Pons (tissue), 1 donor: ENCODE measurements at places on chromosomes 4 and X.

- DNase-seq: no peak
Observed at GRCh38 chr4:34733185-34733941, 1511.0 kb downstream of the ARAP2 start.

- DNase-seq: no peak
Observed at GRCh38 chr4:173418639-173419038, 19.7 kb upstream of the SCRG1 start.

- DNase-seq: peak; percentile 58
Observed at GRCh38 chrX:120463241-120463640, 5.9 kb downstream of the LAMP2 start.

GRCh38 chr4:20273793-20274192, 22.1 kb downstream of the SLIT2 start:
- no peak for DNase-seq

GRCh38 chr4:158280856-158281255, 70.6 kb downstream of the TMEM144 start:
- no peak for DNase-seq

GRCh38 chrX:110992611-110993010, 103.4 kb upstream of the PAK3 start:
- DNase-seq: no peak

GRCh38 chrX:16804923-16805464, 18.7 kb downstream of the TXLNG start:
- no peak for DNase-seq

GRCh38 chr4:69576251-69576877, 63.1 kb downstream of the UGT2A2 start:
- DNase-seq: no peak

GRCh38 chr4:46249516-46249915, 125.7 kb upstream of the GABRG1 start:
- no peak for DNase-seq

GRCh38 chr4:89800012-89800516, 36.9 kb downstream of the SNCA start:
- DNase-seq: no peak

GRCh38 chr4:10173037-10173753, 56.6 kb upstream of the WDR1 start:
- no peak for DNase-seq

GRCh38 chr4:92969650-92970379, 666.0 kb downstream of the GRID2 start:
- no peak for DNase-seq

- DNase-seq: no peak
Observed at GRCh38 chr4:60588556-60588955, 611.6 kb upstream of the ADGRL3 start.

GRCh38 chr4:183504930-183505610, at the start of gene ING2:
Gene ING2 (plus strand): TSS chr4:183505058. CDS start chr4:183505196, 138 bp downstream.
- peak; percentile 91 for DNase-seq
